ENCODE measurements at places on chromosomes 7 and 10. TPM values are rescaled to one million over a fixed set of nuclear protein-coding genes. Genes with fewer than 3 reads are reported as not detected.

The FAM25G gene
- total RNA-seq, result not detected

The NFE2L3 gene
- total RNA-seq, result 4.9 TPM

The PTF1A gene
- not detected for total RNA-seq

The CREB3L2 gene
- 74.3 TPM for total RNA-seq

The EFCAB10 gene
- 23.2 TPM for total RNA-seq

The CACUL1 gene
- total RNA-seq, result 38.1 TPM

The ADIRF gene
- total RNA-seq, result 61.4 TPM

The PRKCQ gene
- 9.1 TPM for total RNA-seq

The ANKRD1 gene
- total RNA-seq, result 6.6 TPM

The APBB1IP gene
- total RNA-seq, result 26.0 TPM

Data from lung (tissue), 17 donors.